Activated CD4-positive, alpha-beta T cell treated with anti-CD3 and anti-CD28 coated beads, Interleukin-2, amount 10 ng/mL, durations not matched to agents 7 days and 5 days (primary cell): ENCODE measurements at places on chromosomes 5 and 9. TPM values are rescaled to one million over a fixed set of nuclear protein-coding genes. Genes with fewer than 3 reads are reported as not detected.

The CDKN2B gene
- total RNA-seq = 0.87 TPM

The PALM2AKAP2 gene
- 0.19 TPM for total RNA-seq

The ZNF483 gene
- 2.7 TPM for total RNA-seq

The PCDHGB1 gene
- total RNA-seq = not detected

The TSSK1B gene
- not detected for total RNA-seq

The FOXI1 gene
- not detected for total RNA-seq

The GCNT4 gene
- 2.3 TPM for total RNA-seq

The RNF183 gene
- not detected for total RNA-seq

The LCN15 gene
- total RNA-seq = not detected

The NDST1 gene
- total RNA-seq = 0.71 TPM

The PCDHGB2 gene
- total RNA-seq = 0.08 TPM

The AHRR gene
- 28.3 TPM for total RNA-seq

The PIP5K1B gene
- 0.73 TPM for total RNA-seq

The PAIP2 gene
- total RNA-seq = 96.0 TPM

The SPATA31C1 gene
- total RNA-seq = not detected

The PCDHGA11 gene
- not detected for total RNA-seq

The CER1 gene
- not detected for total RNA-seq

The CYLC2 gene
- total RNA-seq = not detected

The NR2F1-AS1 gene
- not detected for total RNA-seq

The ORM2 gene
- not detected for total RNA-seq

The SPOCK1 gene
- 0.15 TPM for total RNA-seq

The RFESD gene
- 6.2 TPM for total RNA-seq

The FBXO4 gene
- 13.9 TPM for total RNA-seq

The PCDHB13 gene
- not detected for total RNA-seq

The CNTNAP3 gene
- total RNA-seq = not detected

The ADAMTSL1 gene
- not detected for total RNA-seq

The ITGA1 gene
- 2.6 TPM for total RNA-seq

The FIBCD1 gene
- not detected for total RNA-seq

The PCDHB11 gene
- total RNA-seq = not detected

The ECPAS gene
- total RNA-seq = 69.4 TPM

The EIF4E1B gene
- not detected for total RNA-seq

The BARHL1 gene
- total RNA-seq = not detected

The PTGDS gene
- total RNA-seq = 22.1 TPM
